ENCODE measurements at places on chromosomes 11 and 22.
A peak's percentile ranks its signal among the peaks of the same experiment; 100 is the strongest.

- DNase-seq, result no peak
These were observed 23.3 kb downstream of the TSPAN32 start for GRCh38 chr11:2325123-2325522.

DNA sequence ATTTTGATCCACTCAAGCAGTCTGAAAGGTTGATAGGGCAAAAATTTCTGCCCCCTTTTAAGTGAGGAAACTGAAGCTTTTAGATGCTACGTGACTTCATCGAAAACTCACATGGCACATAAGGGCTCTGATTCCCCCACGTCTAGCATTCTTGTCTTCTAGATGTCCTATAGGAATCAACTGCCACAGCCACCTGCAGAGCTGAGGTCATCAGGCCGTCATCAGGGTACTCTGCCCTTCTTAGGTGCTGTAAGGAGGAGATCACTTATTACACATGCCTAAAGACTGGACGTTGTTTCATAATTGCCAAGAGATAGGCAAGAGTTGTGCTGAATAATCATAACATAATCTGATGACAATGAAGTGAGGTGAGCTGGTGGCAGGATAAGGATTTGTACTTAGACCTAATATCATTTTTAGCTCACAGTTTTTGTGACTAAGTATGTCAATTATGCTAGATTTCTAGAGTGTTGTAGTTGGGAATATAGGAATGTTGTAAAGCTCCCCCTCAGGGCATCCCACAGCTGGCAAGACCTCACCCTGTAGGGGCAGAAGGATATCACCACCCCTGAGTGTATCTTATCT is 349.4 kb downstream of the METTL15 start:
- no peak for DNase-seq

- no peak for DNase-seq
These were observed 12.5 kb upstream of the PTS start for GRCh38 chr11:112213753-112214152.

DNA sequence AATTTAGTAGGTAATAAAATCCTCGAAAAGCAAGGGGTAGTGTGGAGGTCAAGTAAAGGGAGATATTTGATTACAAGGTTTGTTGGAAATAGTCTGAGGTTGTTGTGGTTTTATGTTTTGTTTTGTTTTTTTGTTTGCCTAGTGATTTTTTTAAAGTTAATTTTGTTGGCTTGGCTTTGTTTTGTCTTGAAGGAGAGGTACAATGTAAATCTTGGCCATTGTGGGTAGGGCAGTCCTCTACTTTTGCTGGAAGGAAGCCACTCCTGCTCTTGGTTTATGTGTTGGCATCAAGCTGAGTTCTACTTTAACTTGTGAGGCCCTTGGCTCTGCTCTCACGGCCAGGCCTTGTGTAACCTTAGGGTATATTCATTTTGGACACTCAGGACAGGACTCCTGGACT is 3.2 kb downstream of the AMOTL1 start:
- no peak for DNase-seq

DNA sequence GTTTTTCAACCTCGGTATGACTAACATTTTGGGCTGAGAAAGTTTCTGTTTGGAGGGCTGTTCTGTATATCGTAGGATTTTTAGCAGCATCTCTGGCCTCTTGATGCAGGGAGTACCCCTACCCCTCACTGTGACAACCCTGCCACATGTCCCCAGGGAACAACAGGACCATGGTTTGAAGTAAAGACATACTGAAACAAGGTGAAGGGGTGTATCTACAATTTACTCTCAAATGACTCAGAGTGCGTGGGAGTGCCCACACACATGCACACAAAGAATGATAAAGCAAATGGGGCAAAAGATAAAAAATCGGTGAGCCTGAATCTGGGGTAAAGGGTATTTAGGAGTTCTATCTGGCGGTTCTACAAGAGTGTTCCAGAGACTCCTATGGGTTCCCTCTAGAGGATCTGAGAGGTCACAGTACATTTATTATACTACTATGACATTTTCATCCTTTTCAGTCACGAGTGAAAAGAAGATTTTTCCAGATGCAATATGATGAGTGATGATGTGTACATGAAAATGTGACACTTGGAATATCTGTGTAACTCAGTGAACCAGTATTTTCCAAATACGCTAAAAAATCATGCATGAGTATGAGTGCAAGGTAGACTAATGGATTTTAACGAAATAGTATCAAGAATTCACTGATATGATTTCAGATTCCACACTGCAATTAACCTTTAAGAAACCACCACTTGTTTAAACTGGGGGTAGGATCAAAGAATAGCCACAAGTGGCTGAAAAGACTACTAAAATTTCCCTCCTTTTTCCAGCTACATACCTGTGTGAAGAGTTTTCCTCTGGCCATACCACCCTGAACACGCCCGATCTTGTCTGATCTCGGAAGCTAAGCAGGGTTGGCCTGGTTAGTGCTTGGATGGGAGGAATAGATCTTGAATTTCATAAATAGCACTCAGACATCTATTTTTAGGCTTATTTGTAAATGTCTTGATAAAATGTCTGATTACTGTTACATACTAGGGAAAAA is 56.3 kb upstream of the YPEL1 start:
- DNase-seq, result no peak

- no peak for DNase-seq
These were observed 20.6 kb upstream of the TLCD5 start for GRCh38 chr11:120304526-120304925.

DNA sequence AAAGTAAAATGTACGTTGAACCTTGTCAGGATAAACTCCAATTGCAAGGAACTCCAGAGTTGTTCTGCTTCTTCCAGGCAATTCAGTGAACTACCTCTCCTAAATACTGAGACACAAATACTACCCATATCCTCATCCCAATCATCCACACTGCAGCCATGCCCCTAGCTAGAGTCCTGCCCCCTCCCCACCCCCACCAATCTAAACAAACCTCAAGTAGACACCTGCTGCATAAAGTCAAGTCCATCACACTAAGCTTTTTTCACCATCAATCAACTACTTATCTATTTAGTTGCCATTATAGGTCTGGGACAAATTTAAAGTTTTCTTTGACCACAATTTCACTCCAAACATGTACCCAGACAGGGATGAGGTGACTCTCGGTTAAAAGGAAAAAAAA is 93.2 kb upstream of the APOA1 start:
- no peak for DNase-seq

GRCh38 chr22:35575116-35575748 is 34.6 kb downstream of the RASD2 start:
- no peak for DNase-seq

DNA sequence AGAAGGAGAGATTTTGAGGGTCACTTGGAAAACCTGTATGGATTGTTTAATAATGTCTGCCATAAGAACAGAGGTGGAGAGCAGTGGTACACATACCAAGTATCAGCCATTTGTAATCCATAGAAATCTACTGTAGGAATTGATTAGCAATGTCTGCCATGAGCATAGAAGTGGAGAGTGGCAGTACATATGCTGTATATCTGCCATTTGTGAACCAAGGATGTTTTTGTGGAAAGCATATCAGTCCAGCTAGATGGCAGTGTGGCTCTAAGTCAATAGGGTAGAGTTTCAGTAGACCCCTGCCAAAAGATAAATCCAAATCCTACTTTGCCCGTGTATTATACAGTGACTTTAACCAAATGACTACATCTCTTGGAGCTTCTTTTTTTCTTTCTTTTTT is 82.9 kb upstream of the SEZ6L start:
- DNase-seq, result peak; percentile 10

GRCh38 chr11:112297248-112297866 is 36.7 kb upstream of the PLET1 start:
- DNase-seq, result no peak

- no peak for DNase-seq
These were observed 15.9 kb downstream of the MAP6 start for GRCh38 chr11:75652936-75653335.

DNA sequence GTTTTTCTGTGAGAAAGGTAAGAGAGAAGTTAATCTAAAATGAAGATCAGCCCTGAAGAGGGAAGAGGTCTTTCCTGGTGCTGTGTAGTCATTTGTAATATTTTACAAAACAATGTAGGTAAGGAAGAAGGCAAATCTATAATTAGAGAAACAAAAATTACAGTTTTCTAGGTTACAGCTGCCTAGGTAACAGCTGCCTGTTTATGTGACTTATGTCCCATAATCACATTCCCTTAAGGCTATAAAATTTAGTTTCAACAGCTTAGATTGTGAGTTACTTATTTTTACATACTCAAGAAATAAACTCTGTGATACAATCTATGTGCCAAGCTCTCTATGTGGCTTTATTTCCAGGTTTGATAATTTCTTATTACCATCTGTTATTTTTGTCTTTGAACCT is 19.8 kb downstream of the LUZP2 start:
- no peak for DNase-seq

GRCh38 chr22:32625985-32626384 is 151.4 kb downstream of the FBXO7 start:
- no peak for DNase-seq

DNA sequence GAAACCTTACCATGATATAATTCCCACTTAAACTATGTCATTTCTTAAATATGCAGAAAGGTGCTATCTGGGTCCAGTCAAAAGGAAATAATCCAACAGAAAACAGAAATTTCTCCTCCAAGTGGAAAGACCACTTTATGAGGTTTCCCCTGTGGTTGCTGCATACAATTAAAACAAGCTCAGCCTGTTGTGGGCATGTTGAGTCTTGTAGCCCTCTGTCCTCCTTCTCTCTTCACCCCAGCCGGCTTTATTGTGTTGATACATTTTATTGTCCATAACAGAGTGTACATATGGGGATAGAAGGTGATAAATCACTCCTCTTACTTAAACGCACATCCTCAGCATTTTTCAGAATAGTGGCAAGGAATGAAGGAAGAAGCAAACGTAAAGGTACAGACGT is 126.0 kb upstream of the MTNR1B start:
- DNase-seq, result peak; percentile 94

GRCh38 chr11:100719362-100719761 is 32.3 kb downstream of the ARHGAP42 start:
- peak; percentile 41 for DNase-seq

- DNase-seq, result peak; percentile 57
These were observed 110.2 kb upstream of the MTNR1B start for GRCh38 chr11:92859156-92859690.

GRCh38 chr11:45661439-45662055 is 3.9 kb downstream of the CHST1 start:
- no peak for DNase-seq

All from NCI-H345 (cell line).